Activated naive CD4-positive, alpha-beta T cell treated with anti-CD3 and anti-CD28 coated beads for 36 hours (primary cell): ENCODE measurements at places on chromosomes 16 and 17. TPM values are rescaled to one million over a fixed set of nuclear protein-coding genes. Genes with fewer than 3 reads are reported as not detected.

The SLC9A5 gene
- 5.2 TPM for total RNA-seq

The RPA1 gene
- 188 TPM for total RNA-seq

DNA sequence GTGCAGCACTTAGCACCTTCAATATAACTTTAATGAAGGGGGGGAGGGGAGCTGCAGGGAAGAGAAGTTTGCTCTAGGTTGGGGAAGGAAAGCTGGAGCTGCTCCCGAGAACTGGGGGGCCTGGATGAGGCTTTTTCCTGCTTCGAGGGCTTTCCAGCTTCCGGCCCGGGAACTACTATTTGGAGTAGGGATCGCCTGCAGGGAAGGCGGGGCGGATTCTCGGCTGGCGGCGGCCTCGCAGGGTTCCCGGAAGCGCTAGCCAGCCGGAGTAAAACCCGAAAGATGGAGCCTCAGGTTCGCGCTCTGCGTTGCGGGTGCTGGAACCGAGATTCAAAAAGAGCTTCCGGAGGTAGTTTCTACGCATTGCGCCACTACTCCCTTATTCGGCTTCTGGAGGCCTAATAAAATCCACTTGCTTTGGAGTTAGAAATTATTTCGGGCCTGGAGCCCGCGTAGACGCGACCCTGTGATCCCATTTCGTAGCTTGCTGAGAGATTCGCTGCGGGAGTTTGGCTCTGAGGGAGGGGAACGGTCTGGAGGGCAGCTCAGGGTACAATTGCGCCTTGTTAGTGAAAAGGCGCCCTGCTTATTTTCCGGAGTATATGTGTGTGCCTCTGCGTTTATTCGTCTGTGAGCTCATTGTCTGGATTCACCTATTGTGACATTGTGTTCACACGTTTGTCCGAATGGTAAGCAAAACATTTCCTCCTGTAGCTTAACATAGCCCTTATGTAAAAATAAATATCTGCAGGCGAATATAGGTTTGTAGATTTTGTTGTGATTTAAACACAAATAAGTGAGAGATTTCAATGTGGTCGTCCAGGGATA, 652 bp downstream of the PRAC2 start:
- peaks cover 43% of the 10 kb centered on the region for H3K4me1 ChIP-seq
- peaks cover 92% of the 10 kb centered on the region for H3K27me3 ChIP-seq
- no peaks in the 10 kb centered on the region for H3K36me3 ChIP-seq
- DNase-seq: no peak
- peak overlapping the region; percentile 46 for H3K4me3 ChIP-seq

The MYCBPAP gene
- total RNA-seq: 5.5 TPM

DNA sequence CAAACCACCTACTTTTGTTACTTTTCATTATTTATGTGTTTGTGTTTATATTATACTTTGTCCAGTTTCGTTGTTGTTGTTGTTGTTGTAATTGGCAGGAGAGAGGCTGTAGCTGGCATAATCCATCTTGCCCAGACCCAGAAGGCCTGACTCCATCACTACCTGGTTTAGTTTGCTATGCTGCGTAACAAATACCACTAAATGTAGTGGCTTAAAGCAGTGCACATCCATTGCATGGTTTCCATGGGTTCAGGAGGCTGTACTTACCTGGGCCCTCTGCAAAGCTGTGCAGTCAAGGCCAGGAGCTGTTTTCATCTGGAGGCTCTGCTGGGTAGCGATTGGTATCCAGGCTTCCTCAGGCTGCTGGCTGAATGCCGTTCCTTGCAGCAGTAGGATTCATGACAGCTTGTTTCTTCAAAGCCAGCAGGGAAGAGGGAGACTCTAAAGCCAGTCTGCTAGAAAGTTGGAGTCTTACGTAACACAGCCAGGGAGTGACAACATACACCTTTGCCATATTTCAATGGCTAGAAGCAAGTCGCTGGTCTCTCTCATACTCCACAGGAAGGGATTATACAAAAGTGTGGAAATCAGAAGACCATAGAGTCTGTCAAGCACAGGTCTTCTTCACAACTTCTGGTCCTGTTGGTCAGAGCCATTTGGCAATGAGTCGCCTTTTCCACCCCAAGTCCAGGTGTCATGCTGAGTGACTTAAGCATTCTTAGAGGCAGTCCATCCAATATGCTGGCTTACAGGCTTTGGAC, 41.1 kb downstream of the TNRC6C start:
- H3K27ac ChIP-seq: no peak overlapping the region
- H3K36me3 ChIP-seq: peaks cover 5% of the 10 kb centered on the region
- no peaks in the 10 kb centered on the region for H3K27me3 ChIP-seq
- peaks cover 70% of the 10 kb centered on the region for H3K4me1 ChIP-seq
- no peak overlapping the region for H3K4me3 ChIP-seq
- peak; percentile 21 for DNase-seq

DNA sequence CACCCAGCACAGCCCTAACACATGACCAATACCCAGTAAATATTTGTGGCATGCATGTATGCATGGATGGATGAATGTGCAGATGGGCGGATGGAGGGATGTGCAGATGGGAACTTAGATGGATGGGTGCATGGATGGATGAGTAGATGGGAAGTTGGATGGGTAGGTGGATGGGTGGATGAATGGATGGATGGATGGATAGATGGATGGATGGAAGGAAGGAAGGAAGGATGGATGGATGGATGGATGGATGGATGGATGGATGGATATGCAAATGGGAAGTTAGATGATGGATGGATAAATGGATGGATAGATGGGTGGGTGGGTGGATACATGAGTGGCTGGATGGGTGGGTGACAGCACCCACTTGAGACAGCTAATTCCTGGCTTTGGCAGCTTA, 193.2 kb upstream of the TNRC6C start:
- H3K4me3 ChIP-seq: no peak overlapping the region
- H3K36me3 ChIP-seq: no peaks in the 10 kb centered on the region
- no peaks in the 10 kb centered on the region for H3K4me1 ChIP-seq
- no peaks in the 10 kb centered on the region for H3K27me3 ChIP-seq

The DNAAF8 gene
- 0.07 TPM for total RNA-seq
